ENCODE measurements at places on chromosomes 13 and 19.
A peak's percentile ranks its signal among the peaks of the same experiment; 100 is the strongest.

GRCh38 chr19:46042252-46042883, 1.6 kb upstream of the IGFL4 start:
- no peak for DNase-seq

- no peak for DNase-seq
Observed at GRCh38 chr13:34078334-34078999, 260.5 kb downstream of the RFC3 start.

GRCh38 chr19:40389404-40390083, 437 bp downstream of the HIPK4 start:
- no peak for DNase-seq

DNA sequence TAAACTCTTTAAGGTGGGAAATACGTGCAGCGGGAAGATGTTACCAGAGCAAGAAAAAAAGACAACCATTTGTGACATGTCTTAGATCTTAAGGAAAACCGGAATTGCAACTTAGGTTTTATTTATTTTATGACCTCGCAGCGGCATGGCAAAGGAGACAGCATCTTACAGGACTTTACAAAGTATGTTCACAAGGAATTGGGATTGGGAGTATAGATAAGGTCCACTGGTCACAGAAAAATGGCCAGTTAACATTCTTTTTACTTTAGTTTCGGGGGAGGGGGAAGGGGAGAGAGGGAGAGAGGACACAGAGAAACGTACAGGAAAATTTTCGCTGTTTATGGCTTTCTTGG, 104.5 kb upstream of the DIAPH3 start:
- no peak for DNase-seq

DNA sequence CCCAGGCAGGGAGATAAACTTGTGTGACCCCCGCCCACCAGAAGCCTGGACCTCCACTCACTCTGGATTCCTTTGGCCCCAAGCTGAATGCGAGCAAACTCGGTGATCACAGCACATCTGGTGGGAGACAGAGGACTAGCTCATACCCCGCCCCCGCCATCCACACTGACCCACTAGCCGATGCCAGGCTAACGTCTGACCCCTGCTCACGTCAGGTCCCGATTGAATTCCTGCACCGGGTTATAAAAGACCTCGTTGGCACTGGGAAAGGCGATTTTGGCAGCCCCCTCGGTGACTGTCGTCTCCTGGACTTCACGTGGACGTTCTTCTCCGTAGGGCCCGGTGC, 631 bp downstream of the TRMT1 start:
- DNase-seq = no peak

GRCh38 chr13:43569658-43570057, 217.1 kb downstream of the ENOX1 start:
- DNase-seq = no peak

- DNase-seq = no peak
Observed at GRCh38 chr13:51783428-51784094, 20.4 kb downstream of the DHRS12 start.

- DNase-seq = no peak
Observed at GRCh38 chr13:59425211-59425741, 738.5 kb downstream of the DIAPH3 start.

DNA sequence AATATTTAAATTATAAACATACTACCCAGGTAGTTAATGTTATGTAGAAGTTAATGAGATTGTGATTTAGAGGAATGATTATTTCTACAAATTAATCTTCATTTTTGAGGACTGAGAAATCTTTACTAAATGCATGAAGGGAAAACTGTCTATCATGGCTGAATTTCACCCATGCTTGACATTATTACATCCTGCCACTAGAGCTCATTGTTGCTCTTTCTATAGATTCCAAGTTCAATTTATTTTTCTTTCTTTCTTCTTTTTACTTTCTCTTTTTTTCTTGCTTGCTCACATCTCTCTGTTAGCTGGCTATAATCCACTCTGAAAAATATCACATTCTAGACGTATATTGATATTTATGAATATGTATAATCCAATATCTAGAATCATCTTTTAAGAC, 505.0 kb upstream of the KLHL1 start:
- DNase-seq = no peak

- DNase-seq = no peak
Observed at GRCh38 chr13:25930653-25931052, 121.2 kb downstream of the SHISA2 start.

- DNase-seq = no peak
Observed at GRCh38 chr13:73268306-73268705, 209.5 kb downstream of the KLF5 start.

- DNase-seq = no peak
Observed at GRCh38 chr19:54129617-54129996, 8.0 kb upstream of the CNOT3 start.

GRCh38 chr19:14346279-14346678, 35.0 kb upstream of the ADGRE5 start:
- DNase-seq = no peak

- DNase-seq = no peak
Observed at GRCh38 chr19:47860602-47861297, 1.7 kb downstream of the TPRX2 start.

GRCh38 chr13:76383676-76384461, 502.3 kb downstream of the KCTD12 start:
- DNase-seq = no peak

- no peak for DNase-seq
Observed at GRCh38 chr19:27997069-27997468, 1215.9 kb downstream of the UQCRFS1 start.

DNA sequence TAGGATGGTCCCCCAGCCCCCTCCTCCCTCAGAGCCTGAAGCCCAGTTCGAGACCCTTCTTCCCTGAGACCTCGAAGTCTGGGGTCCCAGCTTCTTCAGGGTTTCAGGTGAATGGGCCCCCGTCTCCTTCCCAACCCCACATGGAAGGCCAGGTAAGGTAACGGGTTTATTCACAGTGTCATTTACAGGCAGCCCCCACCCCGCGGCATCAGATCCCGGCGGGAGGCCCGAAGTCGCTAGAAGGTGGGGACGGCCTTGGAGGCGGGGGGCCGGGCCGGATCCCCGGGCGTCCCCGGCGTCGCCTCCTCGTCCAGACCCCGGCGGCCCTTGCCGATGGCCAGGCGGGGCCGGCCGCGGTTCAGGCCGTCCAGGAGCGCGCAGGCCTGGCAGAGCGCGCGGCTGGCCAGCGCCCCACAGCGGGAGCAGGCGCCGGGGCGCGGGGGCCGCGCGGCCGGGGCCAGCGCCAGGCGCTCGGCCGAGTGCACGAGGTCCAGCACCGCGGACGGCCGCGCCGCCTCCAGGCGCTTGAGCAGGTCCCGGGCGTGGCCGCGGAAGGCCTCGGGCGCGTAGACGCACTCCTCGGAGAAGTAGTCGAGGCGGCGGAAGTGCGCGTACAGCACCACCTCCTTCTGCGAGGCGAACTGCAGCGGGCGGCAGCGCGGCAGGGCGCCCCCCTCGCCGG, 9.7 kb downstream of the CTU1 start:
- peak; percentile 32 for DNase-seq

All from T-helper 2 cell (primary cell).